ENCODE measurements at places on chromosomes 1 and 21.

DNA sequence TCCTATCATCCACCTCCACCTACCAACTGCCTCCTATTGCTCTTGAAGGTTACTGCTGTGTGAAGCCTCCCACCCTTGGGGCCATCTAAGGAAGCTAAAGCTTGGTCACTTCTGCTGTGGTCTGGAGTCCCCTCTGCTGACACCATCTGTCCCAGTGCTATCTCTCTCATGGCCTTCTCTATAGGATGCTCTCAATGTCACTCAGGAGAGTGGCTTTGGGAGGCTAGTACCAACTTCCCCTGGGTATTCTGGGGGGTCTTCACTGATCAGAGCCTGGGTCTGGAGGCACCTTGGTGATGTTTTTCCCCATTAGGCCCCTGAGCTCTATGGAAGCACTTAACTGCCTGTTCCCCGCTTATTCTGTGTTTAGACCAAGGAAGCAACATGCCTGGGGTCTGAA lies 12.3 kb upstream of the NCF2 start:
- DNase-seq = no peak

DNA sequence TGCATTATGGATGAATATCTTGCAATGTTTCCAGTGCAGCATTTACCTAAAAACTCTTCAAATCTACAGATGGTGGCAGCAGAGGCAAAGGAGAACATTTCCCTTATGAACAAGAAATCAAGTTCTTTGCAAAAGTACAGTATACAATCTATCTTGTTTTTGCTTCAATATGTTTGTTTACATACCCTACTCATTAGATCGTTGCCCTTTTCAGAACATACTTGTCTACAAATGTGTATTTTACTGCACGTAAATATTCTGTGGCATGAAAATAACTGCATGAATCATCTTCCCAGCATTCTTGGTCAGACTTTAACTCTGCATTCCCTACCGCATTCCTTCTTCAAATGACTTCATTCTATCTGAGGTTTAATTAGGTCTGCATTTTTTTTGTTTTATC lies 212.7 kb downstream of the ZP4 start:
- no peak for DNase-seq

DNA sequence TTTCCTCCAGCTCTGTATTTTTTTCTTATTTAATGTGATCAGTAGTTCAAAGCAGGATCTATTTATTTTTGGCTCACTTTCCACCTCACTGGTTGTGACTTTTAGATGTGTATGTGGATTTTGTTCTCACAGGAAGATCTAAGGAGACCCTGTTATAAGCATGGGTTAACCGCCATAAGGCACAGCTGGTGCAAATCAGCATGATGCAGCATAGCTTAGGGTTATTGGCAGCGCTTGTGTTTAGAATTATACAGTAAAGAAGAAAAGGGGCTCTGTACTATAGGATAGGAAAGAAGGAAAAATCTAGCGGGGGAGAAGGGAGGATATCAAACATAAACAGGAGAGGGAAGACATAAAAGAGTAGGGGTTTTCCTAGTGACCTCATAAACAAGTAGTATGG lies 26.9 kb upstream of the RGL1 start:
- no peak for DNase-seq

DNA sequence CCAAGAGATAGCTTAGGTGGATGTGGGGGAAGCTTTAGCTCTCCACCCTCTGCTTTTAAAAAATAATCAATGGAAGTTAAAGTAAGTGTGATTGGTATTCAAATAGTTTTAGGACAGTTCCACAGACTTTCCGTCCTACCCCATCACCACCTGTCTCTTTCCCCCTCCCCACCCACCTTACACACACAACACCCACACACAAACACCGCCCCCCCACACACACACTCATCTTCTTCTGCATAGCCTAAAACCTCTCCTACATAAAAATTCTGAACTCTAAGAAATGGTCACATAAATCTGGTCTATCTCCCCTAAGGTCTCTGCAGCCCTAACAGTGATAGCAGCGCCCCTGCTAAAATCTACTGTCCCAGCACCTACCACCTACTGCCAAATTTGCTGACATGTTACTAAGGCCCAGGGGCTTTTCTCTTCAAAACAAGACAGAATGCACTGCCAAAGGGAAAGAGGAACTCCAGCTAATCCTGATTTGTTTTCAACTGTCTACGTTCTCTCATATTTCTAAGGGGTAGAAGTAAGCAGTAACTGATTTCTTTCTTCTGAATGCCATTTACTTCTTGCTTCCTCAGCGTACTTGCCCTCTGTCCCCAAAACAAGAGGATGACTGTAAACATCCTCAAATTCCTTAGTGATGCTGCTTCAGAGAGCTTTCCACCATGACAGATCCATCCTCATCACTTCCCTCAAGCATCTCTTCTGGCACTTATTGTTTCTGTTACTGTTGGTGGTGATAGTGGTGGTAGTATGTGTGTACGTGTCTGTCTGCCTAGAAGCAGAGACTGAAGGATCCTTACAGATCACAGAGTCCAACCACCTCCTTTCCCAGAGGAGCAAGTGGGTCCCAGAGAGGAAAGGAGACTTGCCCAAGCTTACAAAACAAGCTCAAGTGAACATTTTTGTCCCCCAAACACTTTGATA lies 56.8 kb downstream of the LUZP1 start:
- DNase-seq = peak; percentile 23

GRCh38 chr1:20729990-20730689 lies 2.4 kb downstream of the SH2D5 start:
- DNase-seq = no peak

GRCh38 chr1:33443080-33443704 lies 12.3 kb upstream of the PHC2 start:
- DNase-seq = no peak

- no peak for DNase-seq
Measured at GRCh38 chr21:34135330-34135729, 62.0 kb downstream of the MRPS6 start.

- no peak for DNase-seq
Measured at GRCh38 chr1:212914789-212915188, 35.6 kb upstream of the VASH2 start.

DNA sequence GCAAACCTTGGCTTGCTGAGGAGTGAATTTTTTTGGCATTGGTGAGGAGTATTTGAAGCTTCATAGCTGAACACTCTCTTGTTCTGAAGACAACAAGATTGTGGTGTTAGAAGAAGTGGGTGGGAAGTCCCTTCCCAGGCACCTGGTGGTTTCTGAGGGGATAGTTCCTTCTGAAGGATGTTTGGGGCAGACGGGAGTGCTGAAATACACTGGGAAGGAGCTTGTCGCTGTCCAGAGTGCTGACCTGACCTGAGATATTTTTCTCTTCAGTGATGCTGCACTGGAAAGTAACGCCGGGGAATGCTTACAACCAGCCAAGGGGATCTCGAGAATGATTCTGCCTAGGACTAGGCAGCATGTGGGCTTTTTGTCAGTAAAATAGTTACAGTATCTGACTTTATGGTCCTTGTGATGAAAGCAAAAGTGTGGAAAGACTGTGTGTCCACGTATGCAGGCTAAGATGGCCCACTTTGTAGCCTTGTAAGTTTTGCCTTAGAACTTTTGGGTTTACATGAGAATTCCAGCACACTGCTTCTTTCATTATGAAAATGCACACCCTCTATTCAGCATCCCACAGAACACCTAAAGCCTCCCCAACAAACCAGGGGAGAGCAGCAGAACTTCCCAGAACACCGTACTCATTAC lies 33.1 kb upstream of the NFASC start:
- DNase-seq = no peak

GRCh38 chr1:10471411-10472219 lies 714 bp downstream of the DFFA start:
- DNase-seq = no peak

- DNase-seq = peak; percentile 61
Measured at GRCh38 chr1:228464487-228464983, 22.6 kb upstream of the RNF187 start.

DNA sequence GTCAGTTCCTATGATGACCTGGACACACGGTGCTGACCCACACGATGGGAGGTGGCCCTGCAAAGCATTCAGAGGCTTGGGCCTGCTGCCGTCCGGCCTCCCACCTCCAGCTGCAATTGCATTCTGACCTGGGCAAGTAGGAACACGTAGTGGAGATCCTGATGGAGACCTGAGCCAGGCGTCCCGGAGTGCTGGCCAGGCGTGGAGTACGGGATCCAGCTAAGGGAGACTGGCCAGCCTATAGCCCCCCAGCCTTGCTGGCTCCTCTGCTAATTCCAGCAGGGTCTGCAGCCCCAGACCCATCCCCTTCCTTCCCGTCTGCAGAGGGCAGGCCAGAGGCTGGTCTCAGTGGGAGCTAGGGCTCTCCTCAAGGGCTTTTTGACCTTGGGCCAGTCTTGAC lies 11.2 kb downstream of the CD46 start:
- no peak for DNase-seq

GRCh38 chr1:178940068-178940765 lies 69.3 kb upstream of the ANGPTL1 start:
- no peak for DNase-seq

GRCh38 chr1:111733183-111733991 lies 5.8 kb downstream of the INKA2 start:
- DNase-seq = no peak

DNA sequence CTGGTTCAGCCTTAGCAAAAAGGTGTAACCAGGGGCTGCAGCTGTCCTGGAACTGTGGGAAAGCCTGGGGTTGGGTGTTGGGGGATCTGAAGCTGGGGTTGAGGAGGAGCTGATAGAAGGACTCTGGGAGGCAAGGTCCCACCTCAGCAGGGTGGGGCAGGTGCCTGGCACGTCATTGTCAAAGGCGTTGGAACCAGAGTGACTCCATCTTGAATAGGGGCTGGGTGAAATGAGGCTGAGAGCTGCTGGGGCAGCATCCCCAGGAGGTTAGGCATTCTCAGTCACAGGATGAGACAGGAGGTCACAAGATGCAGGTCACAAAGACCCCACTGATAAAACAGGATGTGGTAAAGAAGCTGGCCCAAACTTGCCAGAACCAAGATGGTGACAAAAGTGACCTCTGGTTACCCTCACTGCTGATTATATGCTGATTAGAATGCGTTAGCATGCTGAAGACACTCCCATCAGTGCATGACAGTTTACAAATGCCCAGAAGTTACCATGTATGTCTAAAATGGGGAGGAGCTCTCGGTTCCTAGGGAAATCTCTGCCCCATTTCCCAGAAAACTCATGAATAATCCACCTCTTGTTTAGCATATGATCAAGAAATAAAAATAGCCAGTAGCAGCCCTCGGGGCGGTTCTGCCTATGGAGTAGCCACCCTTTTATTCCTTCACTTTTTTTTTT lies 85.4 kb downstream of the IER5 start:
- no peak for DNase-seq

GRCh38 chr1:54542962-54543539 lies 5.0 kb upstream of the ACOT11 start:
- no peak for DNase-seq

GRCh38 chr1:112237983-112238545 lies 157.9 kb upstream of the CTTNBP2NL start:
- no peak for DNase-seq

DNA sequence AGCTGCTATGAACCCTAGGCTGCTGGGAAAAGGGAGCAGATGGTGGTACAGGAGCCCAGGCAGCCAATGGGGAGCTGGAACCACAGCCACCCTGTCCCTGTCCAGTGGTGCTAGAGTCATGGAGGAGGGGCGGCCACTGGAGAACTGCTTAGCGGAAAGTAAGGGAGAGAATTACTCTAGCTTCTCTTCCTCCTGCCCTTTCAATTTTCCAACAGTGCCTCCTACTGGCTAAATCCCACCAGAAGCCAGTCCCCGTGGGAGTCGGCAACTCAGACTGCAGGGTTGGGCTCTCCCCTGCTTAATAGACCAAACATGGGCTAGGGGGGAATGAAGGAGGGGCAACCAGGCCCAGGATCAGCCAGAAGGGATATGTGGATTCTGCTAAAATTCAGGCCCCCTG lies 154.5 kb downstream of the ACTL8 start:
- no peak for DNase-seq

GRCh38 chr1:12229835-12230548 lies at the start of gene VPS13D:
TSS of gene VPS13D (plus strand) at chr1:12230030. CDS start at chr1:12234267, 4,237 bp downstream.
- DNase-seq = peak; percentile 79

DNA sequence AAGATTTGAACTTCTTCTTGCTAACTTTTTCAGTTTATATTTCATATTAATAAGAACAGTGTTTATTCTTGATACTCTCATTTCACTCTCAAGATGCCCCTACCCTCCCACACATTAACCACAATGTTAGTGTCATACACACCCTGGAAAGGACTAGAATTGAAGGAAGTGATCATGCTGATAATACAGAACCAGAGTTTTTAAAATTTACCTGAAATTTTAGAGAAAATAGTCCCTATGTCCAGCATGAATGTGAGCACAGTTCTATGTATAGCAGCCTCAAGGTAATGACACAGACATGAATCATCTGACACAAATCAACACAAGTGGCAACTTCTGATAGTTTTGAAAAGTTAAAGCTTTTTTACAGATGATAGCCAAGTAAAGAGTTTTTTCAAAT lies 26.0 kb downstream of the RGS1 start:
- no peak for DNase-seq

- no peak for DNase-seq
Measured at GRCh38 chr1:24936684-24937083, 6.6 kb upstream of the RUNX3 start.
